Hematopoietic multipotent progenitor cell treated with erythropoietin and hydrocortisone succinate and interleukin-3 and kit ligand, for 15 days (in vitro differentiated cells): ENCODE measurements at places on chromosomes 5 and 9.

GRCh38 chr5:68644971-68645370 lies 429.4 kb downstream of the PIK3R1 start:
- DNase-seq, result no peak

DNA sequence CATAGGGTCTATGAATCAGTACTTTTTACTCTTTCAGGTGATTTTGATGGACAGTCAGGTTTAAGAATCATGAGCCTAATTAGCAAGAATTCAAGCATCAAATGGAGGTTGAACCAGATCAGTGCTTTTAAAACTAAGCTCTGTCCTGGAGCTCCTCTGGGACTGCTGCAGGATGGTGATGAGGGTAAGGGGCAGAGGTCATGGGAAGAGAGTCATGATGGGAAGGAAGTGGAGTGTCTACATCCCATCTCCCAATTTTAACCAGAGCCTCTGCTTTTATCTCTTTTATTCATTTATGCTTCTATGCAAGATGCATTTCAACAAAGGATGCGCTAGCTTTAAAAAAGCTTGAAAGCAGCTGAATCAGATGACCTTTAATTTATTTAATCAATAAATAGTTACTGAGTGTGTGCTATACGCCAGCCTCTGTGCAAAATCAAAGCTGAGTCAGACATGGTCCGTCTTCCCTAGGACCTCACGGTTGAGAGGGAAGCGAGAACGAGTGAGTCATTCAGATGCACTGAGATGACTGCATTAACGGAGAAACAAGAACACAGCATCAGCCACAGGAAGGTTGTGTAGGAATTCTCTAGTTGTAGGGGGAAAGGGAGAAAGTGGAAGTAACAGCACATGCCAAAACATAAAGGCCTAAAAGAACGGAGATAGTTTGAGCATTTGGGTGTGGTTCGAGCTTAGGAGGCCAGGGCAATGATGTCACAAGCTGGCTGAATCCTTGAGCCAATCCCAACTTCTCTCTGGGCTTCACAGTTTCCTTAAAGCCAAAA lies 441.6 kb upstream of the BRINP1 start:
- no peak for DNase-seq

- no peak for DNase-seq
These were observed 196.5 kb upstream of the EFNA5 start for GRCh38 chr5:107867266-107867665.

DNA sequence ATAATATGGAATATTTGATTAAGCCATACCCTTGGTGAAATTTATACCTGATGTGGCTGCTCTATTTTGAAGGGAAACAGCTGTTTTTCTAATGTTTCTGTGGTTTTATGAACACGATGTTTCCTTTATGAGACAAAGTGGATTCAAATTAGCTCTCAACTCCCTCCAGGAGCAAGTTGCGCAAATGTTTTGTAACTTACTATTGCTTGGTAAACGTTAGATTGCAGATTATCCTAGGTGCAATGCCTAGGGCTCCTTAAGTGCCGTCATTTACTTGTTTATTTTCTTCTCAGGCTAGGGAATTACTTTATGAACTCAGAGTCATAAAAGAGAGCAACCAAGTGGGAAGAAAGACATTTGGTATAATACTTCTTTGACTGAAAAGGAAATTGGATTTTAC lies 763.1 kb downstream of the TAF11L14 start:
- no peak for DNase-seq

GRCh38 chr5:151703227-151703626 lies 16.5 kb upstream of the SPARC start:
- no peak for DNase-seq

DNA sequence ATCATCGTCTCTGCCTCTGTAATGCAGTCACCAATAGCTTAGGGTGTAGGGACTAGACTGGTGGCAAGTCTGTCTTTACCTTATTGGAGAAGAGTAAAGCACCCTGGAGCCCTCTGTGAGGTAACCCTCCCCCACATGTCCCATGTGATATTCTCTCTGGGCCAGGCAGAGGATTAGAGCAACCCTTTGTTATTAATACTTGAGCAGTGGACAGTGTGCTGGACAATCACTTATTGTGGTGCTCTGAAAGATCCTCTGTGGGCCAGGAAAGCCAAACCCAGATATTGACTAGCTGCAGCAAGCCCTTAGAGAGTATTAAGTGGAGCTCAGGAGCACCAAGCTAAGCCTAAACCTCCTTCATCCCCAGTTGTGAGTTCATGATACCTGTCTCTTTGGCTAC lies 139.7 kb upstream of the RUSC2 start:
- DNase-seq, result no peak

DNA sequence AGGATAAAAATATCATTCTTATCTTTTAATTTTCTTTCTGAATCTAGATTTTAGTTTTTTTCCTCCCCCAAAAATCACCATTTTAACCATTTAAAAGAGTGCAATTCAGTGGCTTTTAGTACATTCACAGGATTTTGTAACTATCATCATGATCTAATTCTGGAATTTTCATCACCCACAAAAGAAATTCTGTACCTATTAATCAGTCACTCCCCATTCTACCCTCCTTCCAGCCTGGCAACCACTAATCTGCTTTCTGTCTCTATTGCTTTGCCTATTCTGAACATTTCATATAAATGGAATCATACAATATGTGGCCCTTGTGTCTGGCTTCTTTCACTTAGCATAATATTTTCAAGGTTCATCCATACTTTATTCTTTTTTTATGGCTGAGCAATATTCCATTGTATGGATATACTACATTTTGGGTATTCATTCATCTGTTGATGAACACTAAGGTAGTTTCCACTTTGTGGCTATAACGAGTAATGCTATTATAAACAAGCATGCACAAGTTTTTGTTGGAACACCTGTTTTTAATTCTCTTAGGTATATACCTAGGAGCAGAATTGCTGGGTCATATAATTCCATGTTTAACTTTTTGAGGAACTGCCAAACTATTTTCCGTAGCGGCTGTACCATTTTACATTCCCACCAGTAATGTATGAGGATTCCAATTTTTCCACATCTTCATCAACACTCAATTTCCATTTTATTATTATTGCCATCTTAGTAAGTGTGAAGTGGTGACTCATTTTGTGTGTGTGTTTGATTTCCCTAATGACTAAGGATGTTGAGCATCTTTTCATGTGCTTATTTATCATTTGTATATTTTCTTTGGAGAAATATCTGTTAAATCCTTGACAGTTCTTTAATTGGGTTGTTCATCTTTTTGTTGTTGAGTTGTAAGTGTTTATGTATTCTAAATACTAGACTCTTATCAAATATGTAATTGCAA lies 340.3 kb downstream of the CWC27 start:
- no peak for DNase-seq

- DNase-seq, result no peak
These were observed 42.7 kb downstream of the ZFAND5 start for GRCh38 chr9:72322259-72322658.

GRCh38 chr5:128132499-128132898 lies 48.9 kb downstream of the SLC12A2 start:
- no peak for DNase-seq

DNA sequence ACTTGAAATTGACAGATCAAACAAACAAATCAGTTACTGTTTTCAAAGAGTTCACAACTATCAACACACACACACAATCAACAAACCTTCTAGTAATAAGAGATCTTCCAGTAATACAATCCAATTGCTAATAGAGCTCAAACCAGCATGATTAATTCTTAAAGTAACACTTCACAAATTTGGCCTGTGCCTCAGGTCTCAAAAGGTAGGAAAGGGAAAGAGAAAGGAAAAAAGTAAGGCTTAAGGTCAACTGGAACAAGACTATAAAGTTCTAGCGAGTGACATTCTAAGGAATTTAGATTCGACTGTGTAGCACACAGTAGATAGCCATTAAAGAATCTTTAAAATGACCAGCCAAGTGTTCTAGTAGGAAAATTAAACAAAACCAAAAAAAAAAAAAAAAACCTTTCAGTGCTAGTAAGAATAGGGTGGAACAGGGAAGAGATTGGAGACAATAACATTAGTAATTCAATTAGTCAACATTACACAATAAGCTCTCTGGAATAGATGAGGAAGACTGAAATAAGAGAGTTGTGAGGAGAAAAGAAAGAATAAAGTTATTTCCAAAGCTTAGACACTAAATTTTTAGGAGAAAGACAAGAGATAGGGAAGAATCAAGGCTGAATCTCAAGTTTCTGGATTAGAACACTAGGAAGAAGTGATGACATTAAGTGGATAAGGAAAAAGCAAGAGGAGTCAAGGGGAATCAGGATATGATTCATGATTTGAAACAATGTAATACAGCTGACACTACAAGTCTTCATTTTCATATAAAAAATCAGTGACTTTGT lies 86.1 kb downstream of the FBXL17 start:
- DNase-seq, result no peak

DNA sequence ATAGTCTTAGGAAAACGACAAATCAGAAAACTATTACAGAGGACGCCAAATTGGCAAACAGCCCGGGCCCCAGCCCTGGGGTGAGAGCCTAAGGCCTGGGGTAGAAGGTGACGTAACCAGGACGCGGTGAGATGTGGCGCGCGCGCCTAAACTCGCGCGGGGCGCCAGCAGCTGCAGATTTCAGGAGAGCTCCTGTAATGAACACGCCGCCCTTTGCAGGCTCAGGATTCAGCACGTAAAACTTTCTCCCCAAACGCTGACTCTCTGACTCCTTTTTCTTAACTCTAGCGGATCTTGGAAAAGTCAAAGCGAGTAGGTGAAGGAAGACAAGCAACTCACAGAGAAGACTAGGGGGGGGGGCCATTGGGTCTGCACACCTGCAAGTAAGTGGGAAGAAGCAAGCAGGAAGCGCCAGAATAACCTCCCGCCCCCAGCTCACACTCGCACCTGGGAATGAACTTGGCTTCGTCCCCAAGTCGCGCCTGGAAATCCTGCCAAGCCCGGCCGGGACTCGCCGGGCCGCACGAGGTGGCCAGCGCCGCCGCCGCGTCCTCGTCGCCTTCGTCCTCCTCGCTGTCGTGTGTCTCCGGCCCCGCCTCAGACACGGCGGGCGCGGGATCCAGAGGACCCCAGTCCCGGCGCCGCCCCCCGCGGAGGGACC lies 822 bp downstream of the RASEF start:
- DNase-seq, result no peak

DNA sequence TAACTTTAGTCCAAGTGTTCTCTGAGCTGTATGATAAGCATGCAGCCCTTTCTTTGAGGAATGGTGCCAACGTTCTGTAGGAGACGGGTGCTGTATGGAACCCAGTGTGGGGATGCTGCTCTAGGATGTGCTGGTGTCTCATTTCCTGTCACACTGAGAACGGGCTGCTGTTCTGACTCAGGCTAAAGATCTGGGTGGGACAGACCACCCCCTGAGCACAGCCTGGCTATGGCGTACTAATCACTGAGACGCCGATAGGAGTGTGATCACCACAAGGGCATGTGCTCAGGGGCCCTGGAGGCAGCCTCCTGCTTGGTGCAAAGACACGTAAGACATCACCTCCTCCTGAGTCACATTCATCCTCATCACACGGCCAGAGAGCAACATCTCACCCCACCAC lies 240.4 kb downstream of the IRX2 start:
- no peak for DNase-seq

DNA sequence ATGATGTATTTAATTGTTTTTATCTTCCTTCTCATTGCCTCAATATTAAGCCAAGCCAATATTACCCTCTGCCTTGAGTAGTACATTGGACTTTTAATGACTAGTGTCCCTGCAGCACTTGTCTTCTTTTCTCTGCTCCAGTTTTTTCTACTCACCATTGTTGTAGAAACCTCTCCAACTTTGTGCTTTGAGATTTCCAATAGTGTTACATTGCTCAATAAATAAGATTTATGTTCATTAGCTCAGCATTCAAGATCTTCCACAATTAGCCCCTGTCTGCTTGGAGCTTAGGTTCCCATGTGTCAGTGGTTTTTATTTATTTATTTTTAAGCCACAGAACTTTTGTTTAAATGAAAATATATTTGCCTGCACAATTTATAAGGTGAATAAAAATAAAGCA lies 145.3 kb downstream of the ADGRV1 start:
- DNase-seq, result no peak

DNA sequence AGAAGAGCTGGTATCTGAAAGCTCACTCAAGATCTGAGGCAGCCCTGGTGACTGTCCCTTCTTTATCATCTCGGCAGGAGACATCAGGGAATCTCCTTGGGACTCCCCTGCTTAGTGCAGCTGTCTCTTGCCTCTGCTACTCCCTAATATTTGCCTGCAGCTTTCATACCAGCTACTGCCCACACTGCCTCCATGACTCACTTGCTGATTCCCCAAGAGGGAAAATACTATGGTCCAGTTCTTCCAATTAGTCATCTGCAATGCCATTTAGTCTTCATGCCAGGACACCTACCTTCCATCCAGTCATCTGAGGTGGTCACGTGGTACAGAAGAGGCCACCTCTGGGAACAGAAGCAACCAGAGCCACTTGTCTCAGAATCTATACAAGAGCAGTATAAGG lies 270.8 kb downstream of the NTRK2 start:
- DNase-seq, result no peak

- no peak for DNase-seq
These were observed 24.5 kb downstream of the RETREG1 start for GRCh38 chr5:16592255-16592654.

DNA sequence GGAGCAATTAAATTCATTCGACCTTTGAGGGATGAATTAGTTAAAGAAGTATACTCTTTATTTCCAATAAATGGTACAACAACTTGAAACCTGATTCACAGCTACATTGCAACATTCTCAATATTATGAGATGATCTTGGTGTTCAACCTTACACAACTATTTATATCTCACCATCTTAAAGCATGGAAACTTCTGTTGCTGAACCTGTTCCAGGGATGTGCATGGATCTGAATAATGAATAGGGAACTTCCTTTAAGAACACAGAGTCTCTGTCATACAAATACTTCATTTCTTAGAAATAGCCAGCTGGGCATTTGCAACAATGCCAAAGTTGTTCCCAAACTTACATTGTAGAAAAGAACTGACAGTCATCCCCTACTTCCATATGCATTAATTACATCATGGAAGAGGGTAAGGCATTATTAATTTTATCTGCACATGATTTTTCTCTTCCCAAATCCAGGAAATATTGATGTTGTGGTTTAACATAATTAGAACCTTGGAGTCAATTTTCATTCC lies 39.8 kb upstream of the CCDC112 start:
- DNase-seq, result no peak

DNA sequence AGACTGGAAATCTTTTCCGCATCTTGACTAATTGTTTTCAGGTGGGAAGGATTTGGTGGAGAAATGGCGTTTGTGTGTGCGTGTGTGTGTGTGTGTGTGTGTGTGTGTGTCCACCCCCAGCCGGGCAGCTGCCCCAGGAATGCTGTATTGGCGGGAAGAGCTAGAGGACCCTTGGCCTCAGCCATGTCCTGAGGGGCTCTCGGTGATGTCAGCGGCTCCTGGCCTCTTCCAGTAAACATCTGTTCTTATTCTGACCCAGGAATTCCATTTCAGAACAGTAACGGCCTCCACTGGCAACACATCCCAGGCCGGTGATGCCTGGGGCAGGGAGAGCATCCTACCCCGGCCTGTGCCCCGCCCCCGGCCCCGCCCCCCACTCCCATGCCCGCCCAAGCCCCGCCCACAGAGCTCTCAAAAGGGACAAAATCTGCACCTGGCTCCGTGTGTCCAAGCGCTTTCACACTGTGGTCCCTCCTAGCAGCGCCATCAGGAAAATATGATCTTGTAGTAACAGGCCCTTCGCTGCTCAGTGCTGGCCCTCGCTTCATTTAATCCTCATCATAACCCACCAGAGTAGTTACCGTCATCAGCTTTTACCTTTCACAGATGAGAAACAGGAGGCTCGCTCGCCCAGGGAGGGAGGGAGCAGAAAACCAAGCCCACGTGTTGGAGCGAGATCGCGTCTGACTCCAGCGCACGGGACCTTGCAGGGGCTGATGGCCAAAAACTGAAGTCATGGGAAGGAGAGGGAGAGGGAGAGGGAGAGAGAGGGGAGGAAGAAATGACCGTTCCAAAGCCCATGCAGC lies 18.9 kb downstream of the ADAMTS2 start:
- DNase-seq, result no peak
